ENCODE measurements at places on chromosomes 16 and 17.

GRCh38 chr16:57603115-57604024, 25.1 kb upstream of the ADGRG1 start:
- no peak for DNase-seq

GRCh38 chr16:56369202-56369601, 56.1 kb downstream of the AMFR start:
- DNase-seq = no peak

GRCh38 chr16:88570691-88571092, 489 bp downstream of the ZC3H18 start:
- peak; percentile 14 for DNase-seq

GRCh38 chr17:180381-181244, 837 bp downstream of the DOC2B start:
- DNase-seq = no peak

DNA sequence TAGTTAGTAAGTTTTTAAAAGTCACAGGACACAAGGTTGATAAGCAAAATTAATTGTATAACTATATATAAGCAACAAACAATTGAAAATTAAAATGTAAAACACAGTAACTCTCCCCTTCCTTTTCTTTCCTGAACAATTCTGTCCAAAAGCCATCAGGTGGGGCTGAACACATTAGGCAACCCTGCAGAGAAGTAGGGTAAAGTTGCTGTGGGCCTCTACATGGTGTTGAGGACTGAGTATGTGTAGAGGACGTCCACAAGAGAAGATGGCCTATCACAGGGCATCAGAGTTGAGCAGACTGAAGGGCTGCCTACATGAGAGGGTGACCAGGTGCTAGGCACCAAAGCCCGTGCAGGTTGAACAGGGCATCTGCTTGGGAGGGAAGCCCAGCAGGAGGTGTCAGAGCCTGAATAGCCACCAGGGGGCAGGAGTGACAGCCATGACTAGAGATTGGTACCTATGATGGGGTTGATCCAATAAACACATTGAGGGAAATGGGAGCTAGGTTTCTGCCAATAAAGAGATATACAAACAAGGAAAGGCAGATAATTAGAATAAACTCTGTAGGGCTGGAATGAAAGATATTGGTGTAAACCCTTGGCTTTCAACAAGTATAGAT, 415.1 kb downstream of the NPIPA8 start:
- peak; percentile 6 for DNase-seq

DNA sequence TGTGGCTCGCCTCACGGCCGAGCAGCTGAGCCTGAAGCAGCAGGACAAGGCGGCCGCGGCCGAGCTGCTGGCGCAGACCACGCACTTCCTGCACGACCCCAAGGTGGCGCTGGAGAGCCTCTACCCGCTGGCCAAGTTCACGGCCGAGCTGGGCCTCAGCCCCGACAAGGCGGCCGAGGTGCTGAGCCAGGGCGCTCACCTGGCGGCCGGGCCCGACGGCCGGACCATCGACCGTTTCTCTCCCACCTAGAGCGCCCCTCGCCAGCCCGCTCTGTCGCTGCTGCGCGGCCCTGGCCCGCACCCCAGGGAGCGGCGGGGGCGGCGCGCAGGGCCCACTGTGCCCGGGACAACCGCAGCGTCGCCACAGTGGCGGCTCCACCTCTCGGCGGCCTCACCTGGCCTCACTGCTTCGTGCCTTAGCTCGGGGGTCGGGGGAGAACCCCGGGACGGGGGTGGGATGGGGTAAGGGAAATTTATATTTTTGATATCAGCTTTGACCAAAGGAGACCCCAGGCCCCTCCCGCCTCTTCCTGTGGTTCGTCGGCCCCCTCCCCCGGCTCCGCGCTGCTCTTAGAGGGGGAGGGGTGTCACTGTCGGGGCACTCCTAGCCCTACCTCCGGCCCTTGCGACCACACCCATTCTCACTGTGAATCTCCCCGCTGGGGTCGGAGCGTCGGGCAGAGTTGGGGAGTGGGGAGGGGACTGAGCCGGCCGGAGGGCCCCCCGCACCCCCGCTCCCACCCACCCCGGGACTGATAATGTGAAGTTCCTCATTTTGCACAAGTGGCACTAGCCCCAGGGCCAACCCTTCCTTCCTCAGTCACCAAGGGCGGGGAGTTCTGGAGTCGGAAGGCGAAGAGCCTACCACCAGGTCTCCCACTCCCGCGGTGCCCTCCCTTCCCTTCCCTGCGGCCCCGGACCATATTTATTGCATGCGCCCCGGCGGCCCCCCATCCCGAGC, 4.0 kb downstream of the HIC1 start:
- DNase-seq = peak; percentile 40

- no peak for DNase-seq
Measured at GRCh38 chr17:27577121-27577761, 53.7 kb upstream of the LGALS9 start.

GRCh38 chr16:83011939-83012338, 385.2 kb downstream of the CDH13 start:
- no peak for DNase-seq

DNA sequence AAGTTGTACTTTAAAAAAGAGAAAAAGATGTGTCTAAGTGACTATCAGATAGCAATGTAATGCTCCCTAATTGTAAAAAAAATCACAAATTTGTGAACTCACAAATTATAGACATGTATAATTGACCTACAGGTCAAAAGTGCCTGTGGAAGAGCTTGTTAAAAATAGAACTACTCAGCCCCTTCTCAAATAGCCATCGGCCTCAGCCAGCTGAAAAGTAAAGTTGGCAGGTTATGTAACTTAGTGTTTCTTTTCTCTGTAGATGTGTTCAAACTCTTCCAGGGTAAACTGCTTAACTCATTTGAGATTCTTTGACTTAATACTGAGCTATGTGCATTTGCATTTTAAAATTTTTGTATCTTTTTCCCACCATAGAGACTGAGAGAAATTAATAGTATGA, 13.3 kb downstream of the AKTIP start:
- DNase-seq = no peak

- no peak for DNase-seq
Measured at GRCh38 chr17:5485270-5486205, at the start of gene DERL2. DERL2 (minus strand) TSS chr17:5486178; CDS start chr17:5486161, 17 bp downstream.

- no peak for DNase-seq
Measured at GRCh38 chr17:28598389-28598788, 436 bp downstream of the SPAG5 start.

GRCh38 chr17:57016071-57016763, 38.3 kb downstream of the SCPEP1 start:
- no peak for DNase-seq

DNA sequence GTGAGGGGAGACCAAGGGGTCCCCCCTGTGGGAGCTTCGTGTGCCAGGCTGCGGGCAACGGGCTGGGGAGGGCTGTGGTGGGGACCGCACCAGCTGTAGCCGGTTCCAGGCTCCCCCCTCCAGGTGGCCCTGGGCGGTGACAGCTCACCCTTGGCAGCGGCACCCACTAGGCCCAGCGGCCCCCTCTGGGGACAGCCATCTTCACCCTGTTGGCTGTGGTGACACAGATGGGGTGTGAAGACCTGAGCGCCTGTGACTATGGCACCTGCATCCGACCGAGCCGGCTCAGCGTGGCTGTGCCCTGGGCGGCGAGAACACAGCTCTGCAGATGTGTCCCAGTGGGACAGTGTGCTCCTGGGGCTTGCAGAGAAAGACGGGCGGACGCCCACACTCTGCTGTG, 1.1 kb upstream of the C1QTNF8 start:
- DNase-seq = no peak

DNA sequence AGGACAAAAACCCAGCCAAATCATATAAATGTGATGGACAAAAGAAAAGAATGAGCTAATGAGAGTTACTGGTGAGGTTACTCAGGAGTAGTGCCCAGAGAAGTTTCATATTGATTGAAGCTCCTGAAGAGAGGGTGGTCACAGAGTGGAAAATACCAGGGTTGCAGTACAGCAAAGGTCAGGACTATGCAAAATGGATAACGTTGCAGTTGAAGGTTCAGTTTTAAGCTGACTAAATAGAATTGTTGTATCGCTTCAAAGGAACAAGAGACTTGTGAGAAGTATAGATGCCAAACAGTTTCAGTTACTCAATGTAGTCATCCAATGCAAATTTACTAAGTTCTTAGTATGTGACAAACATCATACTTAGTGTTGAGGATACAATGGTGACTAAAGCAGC, 47.1 kb downstream of the ABCA8 start:
- DNase-seq = no peak

DNA sequence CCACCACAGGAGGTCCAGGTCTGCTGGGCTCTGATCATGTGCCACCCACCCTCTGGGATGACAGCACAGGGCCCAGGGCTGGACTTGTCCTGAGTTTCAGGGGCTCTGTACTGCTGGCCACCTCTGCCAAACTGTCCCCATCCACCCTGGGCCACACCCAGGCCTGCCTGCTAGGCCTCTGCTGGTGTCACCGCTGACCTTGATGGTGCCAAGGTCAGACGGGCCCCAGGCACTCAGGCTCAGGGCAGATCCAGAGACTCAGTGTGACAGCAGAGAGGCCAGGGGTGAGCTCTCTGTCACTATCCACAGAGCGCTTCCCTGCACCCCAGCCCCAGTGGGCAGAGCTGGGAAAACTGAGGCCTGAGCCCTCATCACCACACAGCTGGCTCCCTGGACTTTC, 75.6 kb downstream of the RMI2 start:
- DNase-seq = no peak

GRCh38 chr17:64687961-64688360, 25.9 kb upstream of the SMURF2 start:
- DNase-seq = no peak

GRCh38 chr16:9509663-9510062, 418.2 kb downstream of the HAPSTR1 start:
- DNase-seq = no peak

DNA sequence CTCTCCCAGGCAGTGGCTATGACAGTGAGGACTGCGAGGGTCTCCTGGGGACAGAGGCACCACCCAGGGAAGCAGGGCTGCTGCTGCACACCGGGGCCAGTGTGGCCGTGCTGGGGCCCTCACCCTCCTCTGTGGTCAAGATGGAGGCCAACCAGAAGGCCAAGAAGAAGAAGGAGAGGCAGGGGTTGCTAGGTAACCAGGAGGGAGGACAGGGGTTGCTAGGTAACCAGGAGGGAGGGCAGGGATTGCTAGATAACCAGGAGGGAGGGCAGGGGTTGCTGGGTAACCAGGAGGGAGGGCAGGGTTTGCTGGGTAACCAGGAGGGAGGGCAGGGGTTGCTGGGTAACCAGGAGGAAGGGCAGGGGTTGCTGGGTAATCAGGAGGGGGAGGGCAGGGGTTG, 55.2 kb downstream of the ACTG1 start:
- DNase-seq = no peak

Measured in CD4-positive, alpha-beta T cell treated with Interleukin-6 at 100 ng/mL for 8 hours (primary cell).